ENCODE measurements at places on chromosomes 2 and 18.
A peak's percentile ranks its signal among the peaks of the same experiment; 100 is the strongest.

DNA sequence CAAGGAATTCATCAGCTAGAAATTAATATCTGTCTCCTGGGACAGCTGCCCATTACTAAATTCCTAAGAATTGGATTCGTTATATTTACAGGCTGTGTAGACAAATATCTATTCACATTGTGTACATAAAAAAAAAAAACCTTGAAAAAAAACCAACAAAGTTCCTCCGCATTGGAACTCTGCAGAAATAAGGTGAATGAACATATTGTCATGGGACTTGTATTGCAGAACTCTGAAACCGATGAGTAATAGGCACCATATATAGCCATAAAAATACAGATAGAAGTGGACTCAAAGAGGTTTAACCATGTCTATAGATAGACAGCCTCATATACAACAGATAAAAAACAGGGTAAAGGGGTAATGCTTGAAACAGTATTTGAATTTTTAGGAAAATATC lies 909.9 kb upstream of the CHAC2 start:
- DNase-seq, result no peak

- no peak for DNase-seq
These were observed 48.3 kb upstream of the ZFP36L2 start for GRCh38 chr2:43274721-43275120.

GRCh38 chr2:134975281-134976009 lies 56.8 kb downstream of the CCNT2 start:
- DNase-seq, result no peak

GRCh38 chr2:119449521-119449920 lies 17.9 kb downstream of the TMEM37 start:
- DNase-seq, result peak; percentile 51

DNA sequence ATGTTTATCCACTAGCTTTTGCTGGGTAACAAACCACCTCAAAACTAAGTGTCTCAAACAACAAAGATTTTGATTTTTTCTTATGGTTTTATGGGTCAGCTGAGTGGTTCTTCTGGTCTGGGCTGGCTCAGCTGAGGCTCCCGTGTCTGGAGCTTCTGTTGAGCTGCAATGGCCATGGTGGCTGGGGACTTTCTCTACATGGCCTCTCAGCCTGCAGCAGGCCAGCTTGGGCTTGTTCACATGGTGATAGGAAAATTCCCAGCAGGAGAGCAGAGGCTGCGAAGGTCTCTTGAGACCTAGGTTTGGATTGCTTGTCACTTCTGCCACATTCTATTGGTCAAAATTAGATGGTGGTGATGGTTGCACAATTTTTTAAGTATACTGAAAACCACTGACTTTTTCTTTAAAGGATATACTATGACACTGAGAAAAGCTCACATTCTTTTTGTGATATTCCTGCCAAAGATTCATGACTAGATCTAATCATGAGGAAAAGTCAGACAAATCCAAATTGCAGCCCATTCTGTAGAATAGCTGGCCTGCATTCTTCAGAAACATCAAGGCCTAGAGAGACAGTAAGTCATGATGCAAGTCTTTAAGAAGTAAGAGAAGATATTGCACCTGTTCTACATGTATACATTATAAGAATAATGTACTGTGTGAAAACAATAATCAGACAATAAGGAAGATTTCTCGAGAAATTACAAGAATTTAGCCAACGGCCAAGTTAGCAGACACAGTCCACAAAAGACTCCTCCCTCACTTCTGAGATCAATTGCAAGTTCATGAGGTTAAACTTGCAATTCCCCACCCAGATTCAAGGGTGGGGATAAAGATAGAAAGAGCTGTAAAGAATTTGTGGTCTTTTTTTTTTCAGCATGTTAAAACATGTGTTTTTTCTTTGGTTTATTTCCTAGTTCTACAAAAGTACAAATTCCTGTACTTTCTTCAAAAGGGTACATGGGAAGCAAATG lies 35.0 kb upstream of the IL1R2 start:
- no peak for DNase-seq

- DNase-seq, result peak; percentile 2
These were observed 245.8 kb downstream of the KCNE4 start for GRCh38 chr2:223297788-223298187.

DNA sequence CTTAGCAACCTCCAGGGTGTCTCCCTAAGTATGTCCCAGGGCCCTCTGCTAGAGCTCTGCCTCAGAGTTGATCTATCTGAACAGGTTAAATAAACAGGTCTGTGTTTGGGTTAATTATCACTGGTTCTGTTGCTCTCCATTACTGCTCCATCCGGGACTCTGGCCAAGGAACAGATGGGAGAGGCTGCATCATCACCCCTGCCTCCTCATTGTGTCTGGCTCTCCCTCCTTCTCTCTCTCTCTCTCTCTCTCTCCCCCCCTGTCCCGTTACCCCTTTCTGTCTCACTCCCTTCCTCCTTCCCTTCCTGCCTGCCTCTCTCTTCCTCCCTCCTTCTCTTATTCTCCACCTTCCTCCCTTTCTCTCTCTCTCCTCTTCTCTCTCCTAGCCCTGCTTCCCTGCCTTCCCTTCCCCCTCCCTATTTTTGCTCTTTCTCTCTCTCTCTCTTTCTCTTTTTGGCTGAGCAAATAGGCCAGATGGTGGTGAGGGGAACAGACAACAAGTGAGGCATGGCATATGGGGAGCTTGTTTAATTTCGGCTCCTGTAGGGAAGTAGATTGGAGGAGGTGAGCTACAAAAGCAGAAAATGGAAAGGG lies 62.1 kb downstream of the SETBP1 start:
- peak; percentile 70 for DNase-seq

GRCh38 chr2:68931799-68932198 lies 20.9 kb downstream of the GKN2 start:
- DNase-seq, result no peak

DNA sequence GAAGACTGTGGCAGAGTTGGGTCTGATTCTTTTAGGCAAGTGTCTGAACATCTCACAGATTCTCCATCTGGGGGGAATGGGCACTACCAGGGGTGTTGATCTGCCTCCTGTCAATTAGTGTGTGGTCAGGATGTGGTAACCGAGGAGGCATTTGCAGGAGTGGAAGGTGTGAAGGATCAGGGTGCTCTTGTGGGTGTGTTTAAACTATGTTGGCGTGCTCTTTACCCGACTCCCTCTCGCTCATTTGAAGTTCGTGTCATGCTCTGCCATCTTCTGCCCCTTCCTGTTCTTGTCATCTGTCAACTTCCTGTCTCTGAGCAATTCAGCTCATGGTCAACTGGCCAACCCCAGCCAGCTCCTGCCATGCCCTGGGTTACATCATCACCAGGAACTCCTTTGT lies 107.9 kb downstream of the RTN4 start:
- no peak for DNase-seq

- DNase-seq, result peak; percentile 71
These were observed 68.4 kb upstream of the PPP1CB start for GRCh38 chr2:28683100-28683706.

DNA sequence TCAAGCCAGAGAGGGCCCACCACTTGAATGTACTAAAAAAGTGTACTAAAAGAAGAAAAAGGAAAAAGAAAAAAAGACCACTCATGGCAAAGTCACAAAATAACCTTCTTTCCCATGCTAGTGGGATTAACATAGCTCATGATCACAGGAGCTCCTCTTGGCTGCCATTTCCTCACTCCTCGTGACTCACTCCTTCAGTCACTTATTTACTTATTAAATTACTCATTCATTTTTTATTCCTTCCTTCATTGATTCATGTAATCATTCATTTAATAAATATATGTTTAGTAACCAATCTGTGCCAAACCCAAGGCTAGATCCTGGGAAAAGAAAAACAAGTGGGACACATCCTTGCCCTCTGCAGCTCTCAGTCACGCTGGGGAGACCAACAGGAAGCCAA lies 300.5 kb downstream of the INSIG2 start:
- DNase-seq, result no peak

DNA sequence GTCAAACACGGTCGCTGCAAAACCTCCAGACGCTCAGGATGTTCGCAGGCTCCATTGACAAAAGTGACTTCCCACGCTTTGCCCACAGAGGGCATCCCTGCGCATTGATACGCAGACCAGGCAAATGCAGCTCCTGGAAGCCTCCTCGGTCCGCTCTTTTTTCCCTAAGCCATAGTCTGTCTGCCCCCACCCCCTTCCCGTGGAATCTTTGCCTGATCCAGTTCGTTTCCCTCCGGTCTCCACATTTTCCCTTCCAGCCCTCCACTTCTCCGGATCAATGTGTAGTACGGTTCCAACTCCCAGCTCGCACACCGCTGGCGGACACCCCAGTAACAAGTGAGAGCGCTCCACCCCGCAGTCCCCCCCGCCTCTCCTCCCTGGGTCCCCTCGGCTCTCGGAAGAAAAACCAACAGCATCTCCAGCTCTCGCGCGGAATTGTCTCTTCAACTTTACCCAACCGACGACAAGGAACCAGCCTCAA lies at the start of gene DCC:
TSS of gene DCC (plus strand) at position 307 of the 481 bp plus-strand sequence. CDS start 591 bp downstream, outside the sequence.
- peak; percentile 8 for DNase-seq

- no peak for DNase-seq
These were observed 308.9 kb upstream of the CCDC68 start for GRCh38 chr18:55268151-55268601.
